ENCODE measurements at places on chromosomes 12 and 14.

DNA sequence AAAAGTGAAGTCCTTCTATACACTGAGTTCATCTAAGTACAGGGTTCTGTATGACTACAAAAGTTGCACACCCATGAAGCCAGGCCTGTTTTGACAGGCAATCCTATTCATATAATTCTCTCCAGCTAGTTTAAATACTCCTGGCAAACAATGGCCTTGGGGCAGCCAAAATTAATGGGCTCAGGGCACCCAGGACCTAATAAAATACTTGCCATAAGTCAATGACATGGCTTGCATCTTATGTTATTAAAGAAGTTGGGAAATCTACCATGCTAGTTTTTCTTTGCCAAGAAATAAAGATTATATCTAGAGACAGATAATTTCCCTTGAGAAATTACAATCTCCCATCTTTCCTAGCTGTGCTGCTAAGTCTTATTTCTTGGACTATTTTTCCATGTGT lies 11.1 kb upstream of the TMTC1 start:
- no peak for DNase-seq

DNA sequence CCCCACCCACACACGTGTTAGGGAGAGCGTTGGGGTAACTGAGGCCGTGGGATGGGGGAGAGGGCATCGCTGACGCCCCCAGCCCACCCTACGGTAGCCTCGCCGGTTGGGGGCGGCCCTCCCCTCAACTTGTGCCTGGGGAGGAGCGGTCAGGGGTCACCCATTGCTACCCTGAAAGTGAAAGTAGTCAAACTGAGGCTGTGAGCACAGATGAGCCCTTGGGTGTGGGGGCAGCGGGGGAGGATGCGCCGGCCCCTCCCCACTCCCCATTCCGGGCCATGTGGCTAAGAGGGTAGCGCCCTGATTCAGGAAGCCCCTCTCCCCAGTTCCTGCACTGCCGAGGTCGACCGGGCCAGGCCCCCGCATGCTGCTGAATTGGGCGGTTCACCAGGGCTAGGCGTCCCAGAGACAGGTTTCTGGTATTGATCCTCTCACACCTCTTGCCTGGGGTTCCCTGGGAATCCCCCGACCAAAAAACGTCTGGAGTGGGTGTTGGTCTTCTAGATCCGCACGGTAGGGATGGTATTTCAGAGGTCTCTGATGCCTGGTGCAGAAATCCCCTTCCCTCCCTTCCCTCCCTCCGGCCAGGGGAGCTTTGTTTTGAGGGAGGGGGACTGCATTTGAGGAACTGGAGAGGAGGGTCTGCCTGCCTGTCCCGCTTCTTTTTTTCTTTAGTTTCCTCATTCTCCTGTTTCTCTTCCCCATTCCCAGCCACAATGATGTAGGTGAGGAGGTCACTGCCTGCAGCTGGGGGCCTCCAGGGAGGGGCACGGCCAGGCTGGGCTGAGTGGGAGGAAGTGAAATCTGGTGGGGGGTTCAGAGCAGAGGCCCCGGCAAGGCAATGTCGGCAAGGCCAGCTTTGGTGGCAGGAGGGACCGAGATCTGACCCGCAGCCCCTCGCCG lies 1.0 kb downstream of the SH2B3 start:
- peak; percentile 84 for DNase-seq

GRCh38 chr12:103635419-103635818 lies 48.3 kb downstream of the STAB2 start:
- DNase-seq: no peak

GRCh38 chr12:3292677-3293412 lies 198.2 kb upstream of the PRMT8 start:
- DNase-seq: no peak

DNA sequence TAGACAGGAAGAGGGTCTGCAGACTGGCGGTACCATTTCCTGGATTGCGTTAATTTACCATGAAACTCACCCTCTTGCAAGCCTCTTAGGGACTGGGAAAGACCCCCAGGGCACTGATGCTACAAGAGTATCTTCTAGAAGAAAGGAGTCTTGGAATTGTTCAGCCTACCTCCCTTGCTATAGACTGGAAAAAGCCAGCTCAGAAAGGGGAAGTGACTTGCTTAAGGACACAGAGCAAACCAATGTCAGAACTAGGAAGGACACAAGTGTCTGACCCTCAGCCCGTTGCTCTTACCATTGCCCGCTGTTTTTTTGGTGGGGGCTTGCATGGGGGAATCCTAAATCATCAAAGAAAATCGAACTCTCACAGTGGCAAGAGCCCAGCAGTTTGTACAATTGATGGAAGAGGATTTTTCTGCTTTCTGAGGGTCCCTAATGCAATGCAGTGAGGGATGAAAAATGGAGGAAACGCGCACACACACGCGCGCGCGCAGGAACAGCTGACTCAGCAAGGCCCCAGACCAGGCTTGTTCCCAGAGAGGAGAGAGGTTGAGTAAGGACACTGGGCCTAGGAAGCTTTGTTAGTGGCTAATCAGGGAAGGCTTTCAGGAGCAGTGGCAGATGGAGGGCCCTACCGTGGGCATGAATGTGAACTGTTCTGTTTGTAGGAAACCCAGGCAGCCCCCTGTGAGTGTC lies 50.9 kb downstream of the RIN3 start:
- DNase-seq: no peak

DNA sequence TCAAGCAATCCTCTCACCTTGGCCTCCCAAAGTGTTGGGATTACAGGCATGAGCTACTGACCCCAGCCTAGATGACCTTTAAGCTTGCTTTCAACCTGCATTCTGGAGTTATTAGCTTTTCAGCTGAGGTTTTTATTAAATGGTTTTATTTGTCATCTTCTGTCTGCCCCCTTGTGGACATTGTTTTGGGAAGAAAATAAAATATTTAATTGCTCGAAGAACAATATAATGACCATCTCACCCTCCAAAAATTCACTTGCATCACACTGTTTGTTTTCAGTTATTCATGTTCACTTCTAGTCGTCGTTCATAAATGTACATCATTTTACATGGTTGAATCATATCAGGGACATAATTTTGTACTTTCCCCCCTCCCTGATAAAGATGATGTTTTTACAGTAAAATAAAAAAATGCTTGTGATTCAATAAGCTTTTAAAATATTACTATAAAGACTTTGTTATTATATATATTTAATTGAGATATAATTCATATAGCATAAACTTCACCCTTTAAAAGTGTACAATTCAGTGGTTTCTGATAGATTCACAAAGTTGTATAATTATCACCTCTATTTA lies 10.1 kb upstream of the SPATS2 start:
- DNase-seq: no peak

All from CD8-positive, alpha-beta T cell (primary cell).